Motor neuron (in vitro differentiated cells): ENCODE measurements at places on chromosomes 12 and 14. TPM values are rescaled to one million over a fixed set of nuclear protein-coding genes. Genes with fewer than 3 reads are reported as not detected.

Gene PAPLN
- total RNA-seq, result 1.3 and 2.8 TPM in 2 replicates

Gene RPL10L
- total RNA-seq, result 0.38 TPM in 1 of 2 replicates, not detected in the other

Gene FGD4
- 1.6 and 2.0 TPM in 2 replicates for total RNA-seq

Gene CLEC1B
- not detected in 2 replicates for total RNA-seq

- ATAC-seq, result no peak
Observed at GRCh38 chr14:71448431-71449315, 483.6 kb upstream of the RGS6 start.

DNA sequence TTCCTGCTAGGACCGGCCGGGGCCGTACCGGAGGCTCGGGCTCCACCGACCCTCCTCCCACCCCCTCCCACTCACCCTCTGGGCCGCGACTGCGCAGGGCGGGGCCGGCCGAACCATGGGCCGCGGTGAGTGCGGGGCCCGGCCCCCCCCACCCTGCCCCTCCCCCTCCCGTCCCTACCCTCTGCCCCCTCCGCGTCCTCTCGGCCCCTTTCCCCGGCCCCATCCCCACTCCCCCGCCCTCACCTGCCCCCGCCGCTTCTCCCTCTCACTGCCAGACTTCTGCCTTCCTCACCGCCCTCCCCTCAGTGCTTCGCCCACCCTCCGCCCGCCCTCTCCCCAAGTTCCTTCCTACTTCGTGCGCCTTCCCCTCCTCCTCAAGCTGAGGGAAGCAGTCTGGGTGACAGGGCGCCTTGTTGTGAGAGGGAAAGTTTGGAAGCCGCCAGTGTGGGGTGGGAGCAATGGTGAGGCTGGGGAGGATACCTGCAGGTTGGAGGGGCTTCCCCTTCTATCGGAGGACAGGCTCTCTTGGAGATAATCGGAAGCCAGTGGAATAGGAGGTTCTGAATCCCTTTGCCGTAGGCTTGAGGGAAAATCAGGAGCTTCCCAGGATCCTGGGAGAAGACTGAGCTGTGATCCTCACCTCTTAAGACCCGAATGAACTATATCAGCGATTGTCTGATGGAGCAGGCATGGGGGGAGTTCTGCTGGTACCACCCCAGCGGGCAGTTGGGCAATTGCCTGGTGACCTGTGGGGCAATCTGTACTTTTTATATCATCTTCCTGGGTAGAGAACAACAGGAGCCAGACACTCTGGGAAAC is 472 bp downstream of the MBD6 start:
- no peak for ATAC-seq

DNA sequence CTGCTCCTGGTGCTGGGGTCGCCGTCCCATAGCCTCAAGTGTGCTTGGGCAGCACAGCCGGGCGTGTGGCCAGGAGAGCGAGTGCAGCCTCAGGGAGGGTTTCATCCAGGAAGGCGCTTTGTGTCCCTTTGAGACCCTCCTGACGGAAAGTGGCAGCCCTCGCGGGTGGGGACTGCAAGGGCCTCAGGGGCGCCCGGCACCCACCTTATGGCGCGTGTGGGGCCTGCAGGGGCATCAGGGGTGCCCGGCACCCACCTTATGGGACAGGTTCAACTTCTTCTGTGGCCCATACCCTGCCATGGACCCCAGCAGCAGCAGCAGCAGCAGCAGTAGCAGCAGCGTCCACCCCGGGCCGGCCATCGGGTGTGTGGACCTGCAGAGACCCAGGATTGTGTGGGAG is 4.5 kb downstream of the LRCOL1 start:
- no peak for ATAC-seq

DNA sequence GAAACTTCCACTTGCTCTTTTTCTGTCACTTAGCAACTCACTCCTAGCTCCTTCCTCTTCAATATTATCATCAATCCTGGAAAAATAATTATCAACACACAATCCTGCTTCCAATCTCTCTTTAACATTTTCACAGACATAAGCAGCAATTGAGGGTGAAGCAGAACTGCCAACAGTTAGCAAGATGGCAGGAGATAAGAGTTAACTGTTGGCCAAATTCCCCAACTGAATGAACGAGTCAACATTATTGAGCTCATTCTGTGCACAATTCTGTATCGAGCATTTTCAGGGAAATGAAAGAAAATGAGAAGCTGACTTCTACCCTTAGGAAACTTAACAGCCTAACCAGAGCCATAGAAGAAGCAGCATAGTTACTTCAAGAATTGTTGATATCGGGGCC is 152.0 kb downstream of the KCNA5 start:
- no peak for ATAC-seq

DNA sequence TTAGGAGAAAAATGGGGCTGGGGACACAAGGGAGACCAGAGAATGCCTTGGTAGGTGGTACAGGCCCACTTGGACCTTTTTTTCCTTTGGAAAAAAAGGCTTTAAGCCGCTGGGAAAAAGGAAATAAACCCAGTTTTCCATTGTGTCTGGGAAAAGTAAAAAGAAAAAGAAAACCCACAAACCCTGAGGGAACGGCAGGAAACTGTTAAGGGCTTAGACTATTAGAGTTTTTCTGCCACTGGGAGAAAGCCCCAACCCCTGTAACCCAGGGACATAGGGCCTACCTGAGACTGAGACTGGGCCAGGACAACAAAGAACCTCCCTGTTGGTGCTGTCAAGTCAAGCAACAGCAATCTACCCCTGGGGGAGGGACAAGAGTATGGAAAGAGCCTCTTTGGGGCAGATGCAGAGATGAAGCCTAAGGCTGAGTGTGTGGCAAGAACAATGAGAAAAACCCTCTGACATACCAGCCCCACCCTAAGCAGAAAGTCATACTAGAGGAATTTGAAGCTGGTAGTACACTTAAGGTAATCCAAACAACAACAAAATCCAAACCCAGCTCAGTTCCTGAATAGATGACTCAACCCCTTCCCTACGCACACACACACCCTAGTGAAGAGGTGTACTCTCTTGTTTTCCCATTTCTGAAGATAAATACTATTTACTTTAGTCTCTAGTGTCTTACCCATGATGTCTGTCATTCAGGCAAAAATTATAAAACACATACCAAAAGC is 22.8 kb downstream of the ATF1 start:
- peak; percentile 98 for ATAC-seq

- no peak for ATAC-seq
Observed at GRCh38 chr12:77062846-77063461, 2.4 kb downstream of the E2F7 start.

DNA sequence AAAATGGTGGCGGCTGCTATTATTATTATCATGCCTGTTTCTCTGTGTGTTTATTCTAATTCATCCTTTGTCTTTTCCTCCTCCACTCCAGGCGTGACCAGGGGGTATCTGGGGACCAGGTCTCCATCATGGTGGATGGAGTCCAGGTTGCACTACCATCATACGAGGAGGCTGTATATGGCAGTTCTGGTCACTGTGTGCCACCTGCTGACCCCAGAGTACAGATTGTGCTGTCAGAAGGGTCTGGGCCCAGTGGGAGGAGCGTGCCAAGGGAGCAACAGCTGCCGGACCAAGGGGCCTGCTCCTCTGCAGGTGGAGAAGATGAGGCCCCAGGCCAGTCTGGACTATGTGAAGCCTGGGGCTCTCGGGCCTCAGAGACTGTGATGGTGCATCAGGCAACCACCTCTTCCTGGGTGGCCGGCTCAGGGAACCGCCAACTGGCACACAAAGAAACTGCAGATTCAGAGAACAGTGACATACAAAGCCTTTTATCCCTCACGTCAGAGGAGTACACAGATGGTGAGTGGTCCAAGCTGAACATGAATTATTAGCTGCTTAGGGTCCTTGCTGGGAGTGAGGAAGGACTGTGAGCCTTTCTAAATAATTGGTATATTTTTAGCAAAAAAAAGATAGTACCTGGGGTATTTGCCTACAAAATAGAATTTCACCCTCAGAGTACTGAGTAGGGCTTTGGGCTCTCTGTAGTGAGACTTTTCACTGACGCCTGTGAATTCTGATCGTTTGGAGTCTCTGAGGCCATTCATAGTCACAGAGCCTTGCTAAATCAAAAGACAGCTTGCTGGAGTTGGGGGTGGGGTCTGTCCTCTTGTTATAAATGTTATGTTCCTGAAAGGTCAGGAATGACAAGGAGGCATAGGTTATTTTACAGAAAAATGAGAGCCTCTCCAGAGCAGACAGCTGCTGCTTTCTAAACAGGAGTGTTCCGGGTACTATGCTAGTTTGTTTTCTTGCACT is 58.1 kb upstream of the SRSF5 start:
- ATAC-seq, result peak; percentile 65

DNA sequence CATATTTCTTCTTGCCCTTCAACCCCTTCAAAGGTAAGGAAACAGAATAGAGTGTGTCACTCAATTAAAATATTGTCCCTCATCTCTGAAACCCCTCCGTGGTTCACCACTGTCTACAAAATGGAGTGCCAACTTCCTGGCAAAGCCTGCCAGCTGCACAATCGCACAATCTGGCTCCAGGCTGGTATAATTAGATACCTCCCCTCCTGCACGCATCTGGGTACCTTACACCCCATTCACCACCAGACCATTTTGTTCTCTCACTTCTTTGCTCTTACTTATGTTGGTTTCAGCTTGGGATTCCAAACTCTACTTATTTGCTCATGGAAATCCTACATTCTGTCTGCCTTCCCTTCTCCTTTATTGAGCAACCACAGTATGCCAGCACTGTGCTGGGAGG is 314.9 kb downstream of the NUAK1 start:
- no peak for ATAC-seq
